ENCODE measurements at places on chromosomes 6 and 20.

DNA sequence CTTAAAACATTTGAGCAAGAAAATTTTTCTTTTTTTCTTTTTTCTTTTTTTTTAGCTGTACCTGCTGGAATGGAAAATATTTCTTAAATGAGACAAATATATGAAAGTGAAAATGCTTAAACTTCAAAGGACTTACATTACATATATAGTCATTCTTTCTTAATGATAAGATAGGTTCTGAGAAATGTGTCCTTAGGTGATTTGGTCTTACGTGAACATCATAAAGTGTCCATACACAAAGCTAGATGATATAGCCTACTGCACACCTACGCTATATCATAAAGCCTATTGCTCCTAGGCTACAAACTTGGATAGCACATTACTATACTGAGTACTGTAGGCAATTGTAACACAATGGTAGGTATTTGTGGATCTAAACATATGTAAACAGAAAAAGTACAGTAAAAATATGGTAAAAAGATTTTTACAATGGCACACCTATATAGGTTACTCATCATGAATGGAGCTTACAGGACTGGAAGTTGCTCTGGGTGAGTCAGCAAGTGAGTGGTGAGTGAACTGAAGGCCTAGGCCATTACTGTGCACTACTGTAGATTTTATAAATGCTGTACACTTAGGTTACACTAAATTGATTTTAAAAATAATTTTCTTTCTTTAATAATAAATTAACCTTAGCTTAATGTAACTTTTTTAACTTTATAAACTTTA lies 54.6 kb downstream of the RPP21 start:
- DNase-seq, result no peak

DNA sequence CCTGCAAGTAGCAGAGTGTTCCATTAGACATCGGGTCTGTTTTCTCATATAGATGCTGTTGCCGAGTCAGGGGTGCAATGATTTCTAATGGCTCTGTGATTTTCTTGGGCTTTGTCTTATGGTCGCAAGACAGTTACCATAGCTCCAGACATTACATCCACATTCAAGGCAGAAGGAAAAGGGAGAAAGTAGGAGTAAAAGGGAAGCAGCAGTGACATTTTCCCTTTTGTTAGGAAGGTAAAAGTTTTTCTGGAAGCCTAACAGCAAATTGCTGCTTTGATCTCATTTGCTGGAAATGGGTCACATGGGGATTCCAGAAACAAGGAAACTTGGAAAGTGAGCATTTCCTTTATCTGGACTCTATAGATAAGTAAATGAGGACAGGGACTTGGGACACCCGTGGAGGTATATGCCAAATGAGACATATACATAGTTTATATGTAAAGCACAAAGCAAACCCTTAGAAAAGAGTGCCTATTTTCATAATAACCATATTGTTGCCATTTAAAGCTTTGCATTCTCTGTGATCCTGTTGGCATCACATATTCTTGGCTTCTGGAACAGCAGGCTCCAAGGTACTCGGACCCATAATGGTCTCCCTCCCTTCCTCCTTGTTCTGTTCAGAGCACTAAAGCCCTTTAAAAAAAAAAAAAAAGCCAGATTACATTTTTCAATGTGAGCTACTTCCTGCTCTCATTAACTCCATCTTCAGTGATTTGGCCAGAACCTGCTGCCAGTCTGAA lies at the start of gene C20orf202:
Gene C20orf202, plus strand, starts transcription at position 693 of the 743 bp plus-strand sequence. CDS start 132 bp downstream, outside the sequence.
- DNase-seq, result no peak

DNA sequence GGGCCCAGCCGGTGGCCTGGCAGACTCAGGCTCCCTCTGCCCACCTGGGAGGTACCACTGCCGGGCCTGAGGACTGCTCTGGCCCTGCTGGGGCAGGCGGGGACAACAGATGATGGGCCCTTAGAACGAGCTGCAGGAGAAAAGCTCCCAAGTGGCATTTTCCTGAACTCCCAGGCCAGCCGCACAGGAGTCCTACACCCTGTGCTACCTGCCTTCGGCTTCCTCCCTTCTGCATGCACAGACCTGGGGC lies 41.3 kb downstream of the DSTN start:
- DNase-seq, result no peak

- DNase-seq, result no peak
Observed at GRCh38 chr6:138571181-138571580, 71.9 kb upstream of the NHSL1 start.

DNA sequence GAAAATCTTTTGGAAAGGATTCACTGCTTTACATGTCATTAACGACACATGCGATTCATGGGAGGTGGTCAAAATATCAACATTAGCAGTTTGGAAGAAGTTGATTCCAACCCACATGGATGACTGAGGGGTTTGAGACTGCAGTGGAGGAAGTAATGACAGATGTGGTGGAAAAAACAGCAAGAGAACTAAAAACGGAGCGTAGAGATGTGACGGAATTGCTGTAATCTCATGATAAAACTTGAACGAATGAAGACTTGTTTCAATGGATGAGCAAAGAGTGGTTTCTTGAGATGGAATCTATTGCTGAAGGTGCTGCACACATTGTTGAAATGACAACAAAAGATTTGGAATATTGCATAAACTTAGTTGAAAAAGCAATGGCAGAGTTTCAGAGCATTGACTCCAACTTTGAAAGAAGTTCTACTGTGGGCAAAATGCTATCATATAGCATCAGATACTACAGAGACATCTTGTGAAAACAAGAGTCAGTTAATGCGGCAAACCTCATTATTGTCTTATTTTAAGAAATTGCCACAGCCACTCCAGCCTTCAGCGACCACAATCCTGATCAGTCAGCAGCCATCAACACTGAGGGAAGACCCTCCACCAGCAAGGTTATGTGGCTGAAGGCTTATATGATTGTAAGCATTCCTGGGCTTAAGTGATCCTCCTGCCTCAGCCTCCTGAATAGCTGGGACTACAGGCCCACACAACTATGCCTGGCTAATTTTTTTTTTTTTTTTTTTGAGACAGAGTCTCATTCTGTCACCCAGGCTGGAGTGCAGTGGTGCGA lies 19.2 kb downstream of the SRSF3 start:
- no peak for DNase-seq

DNA sequence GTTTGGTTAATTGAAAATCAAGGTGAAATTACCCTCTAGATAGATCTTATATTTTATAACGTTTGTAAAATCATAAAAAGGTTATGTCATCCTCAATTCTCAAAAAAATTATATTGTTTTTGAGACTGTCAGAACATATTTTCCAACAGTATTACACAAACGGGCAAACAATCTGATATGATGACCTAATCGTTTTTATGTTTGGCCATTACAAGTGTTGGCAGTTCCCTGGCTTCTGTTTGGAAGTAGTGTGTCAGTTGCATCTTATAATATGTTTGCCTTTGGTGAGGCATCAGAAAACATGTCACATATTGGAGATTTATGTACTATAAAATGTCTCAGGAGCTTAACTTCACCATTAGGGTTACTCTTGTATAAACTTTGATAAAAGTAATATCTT lies 308.1 kb upstream of the EPHA7 start:
- DNase-seq, result no peak

GRCh38 chr20:39878809-39879208 lies 810.2 kb downstream of the MAFB start:
- DNase-seq, result no peak

- peak; percentile 49 for DNase-seq
Observed at GRCh38 chr6:110180228-110181008, at the start of gene CDC40. CDC40 (plus strand) TSS chr6:110180427; CDS start chr6:110180445, 18 bp downstream.

- DNase-seq, result no peak
Observed at GRCh38 chr6:53918854-53919510, 124.2 kb downstream of the LRRC1 start.

- no peak for DNase-seq
Observed at GRCh38 chr6:139446138-139446715, 71.8 kb upstream of the CITED2 start.

DNA sequence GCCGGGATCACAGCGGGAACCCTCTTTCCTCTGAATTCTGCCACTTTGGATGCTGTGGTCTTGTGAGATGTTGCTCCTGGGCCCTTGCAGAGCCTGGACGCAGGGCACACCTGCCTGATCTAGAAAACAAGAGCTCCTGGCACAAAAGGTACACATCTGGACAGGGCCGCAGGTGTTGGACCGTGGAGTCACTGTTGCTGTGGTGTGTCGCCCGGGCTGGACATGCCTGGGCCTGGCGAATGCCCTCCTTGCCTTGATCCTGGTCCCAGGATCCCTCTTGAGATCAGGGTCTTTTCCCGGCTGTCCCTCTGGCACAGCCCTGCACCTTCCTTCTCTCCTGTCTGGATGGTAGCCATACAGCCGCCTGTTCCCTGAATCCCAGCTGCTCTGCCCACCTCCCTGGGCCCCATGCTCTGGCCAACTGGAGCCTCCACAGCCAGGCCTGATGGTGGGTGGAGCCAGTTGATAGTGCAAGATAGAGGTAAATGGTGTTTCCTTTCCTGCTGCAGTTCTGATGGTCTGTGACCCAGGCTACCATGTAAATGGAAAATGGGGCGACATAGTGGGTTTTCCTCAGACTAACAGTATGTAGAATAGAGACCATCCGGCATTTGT lies 5.0 kb downstream of the FOXP4 start:
- DNase-seq, result no peak

- DNase-seq, result no peak
Observed at GRCh38 chr6:28442586-28442985, 705 bp downstream of the ZSCAN23 start.

DNA sequence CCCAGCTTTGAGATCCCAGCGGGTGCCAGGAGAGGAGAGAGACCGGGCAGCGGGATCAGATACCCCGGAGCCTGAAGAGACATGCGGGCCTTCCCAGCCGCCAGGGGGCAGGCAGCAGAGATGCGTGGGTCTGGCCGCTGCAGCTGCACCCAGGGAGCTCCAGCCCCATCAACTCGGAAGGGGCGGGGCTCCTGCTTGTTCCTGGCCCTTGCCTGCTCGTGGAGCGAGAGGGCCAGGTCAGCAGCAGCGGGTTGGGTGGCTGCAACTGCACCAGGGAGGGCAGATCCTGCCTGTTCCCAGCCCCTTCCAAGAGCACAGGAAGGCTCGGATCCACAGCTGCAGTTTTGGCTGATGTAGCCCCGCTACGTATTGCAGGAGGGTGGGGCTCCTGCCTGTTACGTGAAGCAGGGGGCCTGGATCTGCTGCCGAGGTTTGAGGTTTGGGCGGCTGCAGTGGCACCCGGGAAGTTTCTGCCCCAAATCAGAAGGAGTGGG lies 532.8 kb downstream of the RFPL4B start:
- DNase-seq, result peak; percentile 3

GRCh38 chr6:11479296-11479695 lies 58.3 kb upstream of the TMEM170B start:
- DNase-seq, result no peak

DNA sequence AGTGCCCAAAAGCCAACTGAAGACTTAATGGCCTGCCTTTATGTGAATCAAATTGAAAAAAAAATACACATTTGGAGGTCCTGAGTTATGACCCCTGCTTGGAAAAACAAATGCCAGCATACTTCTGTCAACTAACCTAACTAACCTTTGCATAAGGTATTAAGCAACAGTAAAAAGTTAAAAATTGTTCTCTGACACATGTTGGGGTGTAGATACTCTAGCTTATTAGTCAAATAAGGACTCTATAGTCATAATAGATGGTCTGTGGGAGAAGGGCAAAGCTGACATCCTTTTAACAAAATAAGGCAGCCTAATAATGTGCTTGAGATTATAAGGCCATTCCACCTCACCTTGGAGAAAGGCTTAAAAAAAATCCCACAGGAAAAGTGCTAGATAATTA lies 140.5 kb downstream of the HIVEP2 start:
- DNase-seq, result no peak

- no peak for DNase-seq
Observed at GRCh38 chr6:84249724-84250123, 22.3 kb upstream of the CEP162 start.

All from effector memory CD4-positive, alpha-beta T cell (primary cell).